Fibroblast of skin of scalp (primary cell): ENCODE measurements at places on chromosomes 7 and 10.

DNA sequence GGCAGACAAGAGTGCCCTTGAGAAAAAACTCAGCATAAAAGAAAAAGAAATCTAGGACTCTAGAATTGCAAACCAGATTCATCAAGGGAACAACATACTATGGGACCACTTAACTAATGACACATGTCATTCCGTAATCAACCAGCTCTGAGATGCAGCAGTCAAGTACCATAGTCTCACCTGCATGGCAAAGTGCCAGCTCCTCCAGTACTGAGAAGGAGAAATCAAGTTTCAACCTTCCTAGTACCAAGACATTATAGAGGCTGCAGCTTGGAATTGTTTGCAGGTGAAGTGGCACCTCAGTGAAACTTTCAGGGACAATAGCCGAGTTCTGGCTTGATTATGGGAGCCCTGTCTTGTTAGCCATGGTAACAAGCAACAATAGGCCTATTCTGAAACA is 11.5 kb downstream of the STEAP1 start:
- no peak for DNase-seq

- no peak for DNase-seq
Observed at GRCh38 chr7:69687739-69688433, 89.6 kb downstream of the AUTS2 start.

GRCh38 chr10:128522551-128523308 is 396.5 kb upstream of the MKI67 start:
- DNase-seq: no peak

DNA sequence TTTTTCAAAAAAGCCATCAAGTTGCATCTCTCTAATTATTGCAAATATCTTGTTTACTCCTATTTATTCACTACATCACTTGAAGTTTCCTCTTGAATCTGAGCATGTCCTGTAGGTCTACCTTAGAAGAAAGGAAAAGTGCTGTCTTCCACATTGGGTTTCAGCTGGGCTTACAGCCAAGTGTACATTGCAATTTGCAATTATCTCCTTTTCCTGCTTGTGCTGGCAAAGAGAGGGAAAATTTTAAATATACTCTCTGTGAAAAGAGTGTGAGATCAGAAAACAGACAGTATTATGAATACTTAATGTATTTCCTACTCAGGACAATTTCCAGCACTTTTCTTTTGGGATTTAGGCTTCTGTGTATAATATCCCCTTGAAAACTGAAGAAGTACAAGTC is 839.7 kb downstream of the CNTNAP2 start:
- no peak for DNase-seq

DNA sequence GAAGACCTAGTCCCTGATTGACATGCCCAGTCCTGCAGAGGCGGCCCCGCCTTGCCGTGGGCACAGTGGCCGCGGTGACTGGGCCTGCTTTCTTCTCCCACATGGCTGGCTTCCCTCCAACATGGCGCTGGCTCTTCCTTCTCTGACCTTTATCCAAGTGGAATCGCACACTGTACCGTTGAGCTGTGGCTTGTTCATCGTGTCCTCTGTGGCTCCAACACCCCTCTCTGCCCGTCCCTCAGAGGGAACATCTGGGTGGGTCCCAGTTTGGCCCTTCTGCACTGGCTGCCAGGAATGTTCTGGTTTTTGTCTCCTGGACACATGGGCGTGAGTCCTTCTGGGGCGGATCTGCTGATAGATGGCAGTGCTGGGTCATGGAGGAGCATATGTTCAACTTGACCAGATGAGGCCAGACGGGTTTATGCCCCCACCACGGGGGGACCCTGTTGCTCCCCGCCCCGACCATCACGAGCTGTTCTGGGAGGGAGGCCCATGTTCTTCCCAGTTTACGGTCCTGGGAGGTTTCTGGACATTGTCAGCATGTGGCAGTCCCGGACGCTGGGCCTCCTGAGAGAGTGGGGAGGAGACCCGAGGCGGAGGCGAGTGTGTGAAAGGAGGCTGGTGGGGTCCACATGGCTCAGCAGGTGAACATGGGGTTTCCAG is 63.5 kb downstream of the LHPP start:
- DNase-seq: no peak

DNA sequence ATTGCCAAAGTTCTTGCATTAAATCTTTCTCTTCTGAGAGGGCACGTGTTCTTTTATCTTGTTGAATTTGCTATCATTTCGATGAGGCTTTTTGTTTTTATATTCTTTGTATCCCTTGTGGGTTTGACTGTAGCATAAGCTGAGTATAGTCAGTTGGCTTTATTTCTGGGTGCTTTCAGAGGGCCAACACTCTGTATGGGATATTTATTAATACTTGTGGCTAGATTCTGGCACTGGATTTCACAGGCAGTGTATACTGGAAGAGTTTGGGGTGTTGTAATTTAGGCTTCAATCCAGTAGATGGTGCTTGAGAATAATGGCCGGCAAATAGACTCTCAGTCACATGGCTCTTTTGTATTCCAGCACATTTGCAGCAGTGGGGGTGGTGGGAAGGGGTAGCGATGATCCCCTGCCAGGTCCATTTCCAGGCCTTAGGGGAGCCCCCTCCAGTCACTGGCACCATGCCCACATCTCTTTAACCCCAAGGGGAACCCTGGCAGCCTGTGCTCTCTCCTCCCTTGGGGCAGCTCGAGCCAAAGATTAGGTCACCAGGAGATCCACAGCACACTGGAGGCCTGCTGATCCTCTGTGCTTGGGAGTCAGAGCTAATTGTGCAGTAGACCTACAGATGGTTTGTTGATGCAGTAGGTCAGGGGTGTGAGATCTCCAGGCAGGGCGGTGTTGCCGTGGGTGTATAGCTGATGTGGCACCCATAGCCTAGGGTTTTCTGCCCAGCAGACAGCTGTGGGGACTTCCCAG is 81.8 kb downstream of the PTPN20 start:
- DNase-seq: peak; percentile 41

DNA sequence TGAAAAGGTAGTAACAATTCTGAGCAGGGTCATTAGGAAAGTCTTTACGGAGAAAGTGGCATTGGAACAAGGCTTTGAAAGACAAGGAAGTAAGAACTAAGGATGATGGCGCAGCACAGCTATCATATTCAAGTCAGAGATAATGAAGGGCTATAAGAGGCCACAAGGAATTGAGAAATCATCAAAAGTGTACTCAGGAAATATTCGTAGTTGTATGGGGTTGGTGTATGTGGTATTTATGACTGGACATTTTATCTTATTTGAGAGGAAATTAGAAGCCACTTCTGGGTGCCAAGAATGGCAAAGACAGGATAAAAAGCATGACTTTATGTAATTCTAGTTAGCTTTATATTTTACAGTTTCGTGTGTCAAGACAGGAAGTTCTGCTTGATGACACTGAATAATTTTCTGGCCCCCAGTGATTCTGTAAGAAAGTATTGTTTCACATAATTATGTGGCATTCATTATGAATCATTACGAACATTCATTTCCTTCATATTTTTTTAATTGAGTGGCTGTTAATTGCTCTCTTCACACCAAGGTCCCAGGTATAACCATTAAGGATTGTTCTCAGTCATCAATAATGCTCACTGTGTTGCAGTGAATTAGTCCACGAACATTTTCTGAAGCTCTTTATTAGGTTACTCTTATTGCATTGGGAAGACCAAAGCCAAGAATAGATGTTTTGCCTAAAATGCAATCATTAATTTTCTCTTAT is 244.3 kb downstream of the PHF14 start:
- no peak for DNase-seq

GRCh38 chr10:106900016-106900652 is 264.4 kb downstream of the SORCS1 start:
- DNase-seq: no peak

- no peak for DNase-seq
Observed at GRCh38 chr7:102888561-102889233, 24.1 kb upstream of the LRRC17 start.

- no peak for DNase-seq
Observed at GRCh38 chr7:30493228-30493627, 11.4 kb downstream of the GGCT start.

GRCh38 chr10:48444861-48445841 is 138.7 kb downstream of the MAPK8 start:
- DNase-seq: peak; percentile 14

GRCh38 chr10:15137636-15138035 is 30.9 kb downstream of the NMT2 start:
- DNase-seq: no peak

DNA sequence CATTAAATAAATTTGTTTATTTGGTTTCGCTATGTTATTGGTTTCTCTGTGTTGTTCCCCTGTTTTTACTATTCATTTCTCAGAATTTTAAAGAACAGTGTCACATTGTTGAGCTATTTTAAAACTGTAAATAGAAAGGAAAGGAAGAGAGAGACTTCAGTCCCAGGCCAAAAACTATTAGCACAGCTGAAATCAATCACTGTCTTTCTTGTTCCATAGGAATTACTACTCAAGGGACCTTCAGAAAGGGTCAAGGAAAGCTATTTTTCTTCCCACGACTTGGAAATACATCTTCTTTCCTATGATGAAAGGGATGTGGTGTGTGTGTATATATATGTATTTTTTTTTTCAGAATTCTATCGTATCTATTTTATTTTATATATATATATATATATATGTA is 29.0 kb upstream of the GNAT3 start:
- peak; percentile 10 for DNase-seq

- DNase-seq: no peak
Observed at GRCh38 chr7:116242759-116243158, 32.4 kb downstream of the TES start.

GRCh38 chr7:46486256-46487206 is 565.5 kb upstream of the IGFBP3 start:
- peak; percentile 83 for DNase-seq

DNA sequence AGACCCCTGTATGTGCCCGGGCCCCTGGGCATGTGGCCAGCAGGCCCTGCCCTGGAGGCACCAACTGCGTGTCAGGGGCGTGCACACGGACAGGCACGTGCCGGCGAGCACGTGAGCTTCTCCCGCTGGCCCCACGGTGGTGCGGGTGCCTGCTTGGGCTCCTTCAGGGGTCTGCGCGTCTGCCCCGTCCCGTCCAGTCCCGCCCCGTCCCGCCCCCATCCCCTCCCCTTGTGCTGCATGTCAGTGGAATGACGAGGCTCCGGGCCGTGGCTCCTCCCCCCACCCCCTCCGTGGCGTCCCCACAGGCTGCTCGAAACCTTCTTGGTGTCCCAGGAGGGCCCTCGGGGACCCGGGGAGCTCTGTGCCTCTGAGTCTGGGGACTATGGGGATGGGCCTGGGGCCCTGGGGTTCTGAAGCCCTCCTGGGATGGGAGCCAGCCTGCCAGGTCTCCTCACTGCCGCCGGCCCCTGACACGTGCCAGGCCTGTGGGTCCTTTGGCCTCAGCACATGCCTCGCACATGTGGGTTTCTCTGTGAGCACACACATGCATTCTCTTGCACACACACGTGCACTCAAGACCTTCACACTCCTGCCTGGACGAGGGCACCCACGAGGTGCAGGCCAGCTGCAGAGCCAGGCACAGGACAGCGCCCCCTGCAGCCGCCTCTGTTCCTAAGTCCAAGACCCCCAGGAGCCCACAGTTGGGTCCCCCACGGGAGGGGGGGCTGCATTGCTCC is 27.5 kb upstream of the AMZ1 start:
- peak; percentile 28 for DNase-seq

DNA sequence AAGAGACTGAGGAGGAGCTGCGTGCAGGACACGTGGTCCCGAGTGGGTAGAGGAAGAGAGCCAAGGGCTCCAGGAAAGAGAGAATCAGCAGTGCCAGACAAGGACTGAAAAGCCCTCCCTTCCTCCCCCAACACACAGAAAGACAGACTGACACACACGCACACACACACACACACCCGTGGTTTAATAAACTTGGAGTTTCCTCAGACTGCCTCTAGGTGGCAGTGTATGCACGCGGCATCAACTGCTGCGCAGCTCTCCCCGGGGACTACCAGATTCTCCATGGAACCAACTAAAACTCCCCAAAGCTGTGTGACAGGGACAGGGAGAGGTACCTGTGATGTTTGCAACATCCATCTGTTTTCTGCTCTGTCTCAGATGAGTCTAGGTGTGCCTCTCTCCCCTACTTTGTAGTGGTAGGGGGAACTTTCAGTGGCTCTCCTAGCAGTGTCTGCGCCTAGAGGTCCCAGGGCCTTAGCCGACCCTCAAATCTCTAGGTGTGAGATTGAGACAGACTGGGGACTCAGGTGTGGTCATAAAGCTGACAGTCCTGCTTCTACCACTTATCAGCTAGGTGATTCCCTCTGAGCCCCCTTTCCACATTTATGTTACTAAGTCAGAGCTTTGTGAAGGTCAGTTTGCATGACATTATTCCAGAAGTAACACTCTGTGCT is 9.3 kb upstream of the TSPAN14 start:
- peak; percentile 82 for DNase-seq

DNA sequence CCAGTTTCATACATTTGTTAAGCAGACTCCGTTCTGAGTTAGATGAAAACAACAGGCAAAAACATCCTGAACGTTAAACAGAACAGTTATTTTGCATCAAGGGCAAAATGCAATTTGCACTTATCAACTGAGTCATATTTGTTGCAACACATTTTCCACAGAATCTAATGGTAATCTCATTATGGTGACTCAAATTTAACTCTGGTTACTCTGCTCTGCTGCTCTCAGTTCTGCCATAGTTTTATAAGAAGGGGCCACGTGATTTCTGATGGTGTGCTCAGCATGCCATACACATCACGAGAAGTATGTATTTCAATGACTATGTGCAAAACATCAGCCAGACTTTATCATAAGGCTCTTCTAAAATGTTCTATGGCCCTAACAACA is 148.8 kb downstream of the CHCHD3 start:
- DNase-seq: peak; percentile 30

DNA sequence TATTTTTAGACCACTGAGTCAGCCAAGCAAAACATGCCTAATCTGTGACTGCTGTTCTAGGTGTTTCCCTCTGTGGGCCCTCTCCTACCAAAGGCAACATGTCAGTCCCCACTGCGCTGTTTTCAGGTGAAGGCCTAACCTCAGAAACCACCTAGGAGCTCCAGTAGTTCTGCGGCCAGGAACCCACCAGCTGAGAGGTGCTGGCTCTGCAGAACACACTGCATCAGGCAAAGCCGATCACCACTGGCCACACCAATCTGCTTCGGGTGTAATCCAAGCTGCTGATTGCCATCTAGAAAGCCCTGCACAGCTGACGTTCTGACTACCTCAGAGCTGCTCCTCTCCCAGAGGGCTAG is 14.9 kb downstream of the CAMK2G start:
- DNase-seq: no peak

DNA sequence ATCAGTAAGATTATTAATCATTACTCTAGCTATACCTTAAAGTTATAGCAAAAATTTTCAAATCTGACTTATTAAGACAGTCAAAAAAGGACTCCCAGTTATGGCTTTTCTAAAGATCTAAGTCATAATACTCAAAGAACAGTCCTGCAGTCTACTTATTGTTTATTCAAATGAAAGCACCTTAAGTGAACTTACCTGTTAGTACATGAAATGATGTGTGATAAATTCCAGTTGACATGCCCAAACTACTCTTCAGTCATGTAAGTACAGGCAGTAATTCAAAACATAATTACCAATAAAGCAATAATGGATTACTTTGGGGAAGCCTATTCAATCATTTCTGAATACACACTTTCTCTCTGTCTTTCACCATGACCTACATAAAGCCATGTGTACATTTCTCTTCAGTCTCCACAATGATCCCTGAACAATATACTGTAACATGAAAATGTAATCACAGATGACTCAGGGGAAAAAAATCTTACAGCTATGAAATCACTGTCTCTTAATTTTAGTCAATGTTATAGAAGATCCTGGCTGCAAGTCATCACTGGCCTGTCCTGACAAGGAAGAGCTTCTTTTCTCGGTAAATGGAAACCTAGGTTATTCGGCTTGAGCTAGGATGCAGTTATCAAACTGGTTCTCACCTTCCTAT is 420.7 kb upstream of the LRRTM3 start:
- peak; percentile 39 for DNase-seq

- peak; percentile 25 for DNase-seq
Observed at GRCh38 chr7:100682228-100682741, 8.7 kb downstream of the GNB2 start.
